ENCODE measurements at places on chromosomes 3 and 15. TPM values are rescaled to one million over a fixed set of nuclear protein-coding genes. Genes with fewer than 3 reads are reported as not detected.

RETNLB gene
- total RNA-seq: not detected

NPAP1 gene
- not detected for total RNA-seq

CAND2 gene
- not detected for total RNA-seq

TGM4 gene
- total RNA-seq: not detected

NME9 gene
- total RNA-seq: 0.79 TPM

CISH gene
- total RNA-seq: 4.5 TPM

All from HCT116 (cell line).